Heart left ventricle (tissue), 16 donors: ENCODE measurements at places on chromosomes 16 and 17. TPM values are rescaled to one million over a fixed set of nuclear protein-coding genes. Genes with fewer than 3 reads are reported as not detected.

GRCh38 chr17:3973495-3974137, 9.4 kb upstream of the ATP2A3 start:
- no peak for DNase-seq

DNA sequence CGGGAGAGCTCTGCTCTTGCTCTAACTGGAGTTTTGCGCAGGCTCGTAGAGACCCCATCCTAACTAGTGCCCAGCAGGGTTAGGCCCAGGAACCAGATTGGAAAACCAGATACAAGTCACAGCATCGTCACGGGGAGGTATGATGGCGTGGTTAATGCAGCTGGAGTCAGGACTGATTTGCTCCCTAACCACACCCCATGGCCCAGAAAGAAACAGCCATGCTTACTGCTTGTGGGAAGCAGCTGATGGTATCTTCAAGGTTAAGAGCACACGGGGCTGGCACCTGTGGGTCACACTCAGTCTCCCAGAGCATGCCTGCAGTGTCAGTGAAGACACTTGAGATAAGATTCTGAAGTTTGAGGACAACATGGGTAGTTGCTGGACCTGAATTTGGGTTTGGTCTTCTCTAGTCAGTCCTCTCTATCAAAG, 60.2 kb downstream of the WIPI1 start:
- no peak for DNase-seq

DNA sequence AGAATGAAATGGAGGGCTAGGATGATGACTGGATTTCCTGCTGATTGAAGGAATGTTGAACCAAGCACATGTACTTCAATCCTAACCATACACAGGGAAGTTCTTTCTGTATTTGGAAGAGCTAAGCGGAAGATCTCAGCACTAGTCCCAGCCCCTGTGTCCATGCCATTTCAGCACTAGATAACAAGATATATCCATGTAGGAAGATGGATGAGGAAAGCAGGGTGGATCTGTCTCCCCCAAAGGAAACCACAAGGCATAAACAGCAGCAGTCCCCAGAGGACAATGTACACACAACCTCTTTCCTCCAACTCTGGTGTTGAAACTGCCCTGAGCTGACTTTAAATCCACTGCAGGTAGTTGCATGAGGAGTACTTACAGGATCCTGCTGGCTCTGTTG, 75.1 kb downstream of the GRIN2A start:
- DNase-seq, result no peak

GRCh38 chr17:72571813-72572396, 451.1 kb downstream of the SOX9 start:
- DNase-seq, result no peak

- DNase-seq, result no peak
These were observed 27.9 kb downstream of the GABARAPL2 start for GRCh38 chr16:75593825-75594820.

- DNase-seq, result no peak
These were observed 96.0 kb downstream of the NXN start for GRCh38 chr17:883586-883962.

DNA sequence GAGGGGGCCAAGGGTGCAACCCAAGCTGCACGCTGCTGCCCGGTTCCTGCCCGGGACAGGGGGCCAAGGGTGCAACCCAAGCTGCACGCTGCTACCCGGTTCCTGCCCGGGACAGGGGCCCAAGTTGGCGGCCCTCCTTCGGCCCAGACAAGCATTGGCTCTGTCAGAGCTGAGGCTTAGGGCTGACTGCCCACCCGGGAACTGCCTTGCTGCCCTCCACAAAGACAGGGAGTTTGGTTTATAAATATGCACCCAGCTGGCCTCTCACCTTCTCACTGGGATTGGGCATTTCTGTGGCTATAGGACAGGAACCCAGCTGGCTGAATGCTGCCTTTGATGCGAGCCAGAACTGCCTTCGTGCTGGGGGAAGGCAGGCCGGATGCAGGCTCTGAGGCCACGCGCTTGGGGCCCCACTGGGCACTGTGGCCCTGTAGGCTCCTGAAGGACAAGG, 105.7 kb downstream of the IRX5 start:
- DNase-seq, result no peak

DNA sequence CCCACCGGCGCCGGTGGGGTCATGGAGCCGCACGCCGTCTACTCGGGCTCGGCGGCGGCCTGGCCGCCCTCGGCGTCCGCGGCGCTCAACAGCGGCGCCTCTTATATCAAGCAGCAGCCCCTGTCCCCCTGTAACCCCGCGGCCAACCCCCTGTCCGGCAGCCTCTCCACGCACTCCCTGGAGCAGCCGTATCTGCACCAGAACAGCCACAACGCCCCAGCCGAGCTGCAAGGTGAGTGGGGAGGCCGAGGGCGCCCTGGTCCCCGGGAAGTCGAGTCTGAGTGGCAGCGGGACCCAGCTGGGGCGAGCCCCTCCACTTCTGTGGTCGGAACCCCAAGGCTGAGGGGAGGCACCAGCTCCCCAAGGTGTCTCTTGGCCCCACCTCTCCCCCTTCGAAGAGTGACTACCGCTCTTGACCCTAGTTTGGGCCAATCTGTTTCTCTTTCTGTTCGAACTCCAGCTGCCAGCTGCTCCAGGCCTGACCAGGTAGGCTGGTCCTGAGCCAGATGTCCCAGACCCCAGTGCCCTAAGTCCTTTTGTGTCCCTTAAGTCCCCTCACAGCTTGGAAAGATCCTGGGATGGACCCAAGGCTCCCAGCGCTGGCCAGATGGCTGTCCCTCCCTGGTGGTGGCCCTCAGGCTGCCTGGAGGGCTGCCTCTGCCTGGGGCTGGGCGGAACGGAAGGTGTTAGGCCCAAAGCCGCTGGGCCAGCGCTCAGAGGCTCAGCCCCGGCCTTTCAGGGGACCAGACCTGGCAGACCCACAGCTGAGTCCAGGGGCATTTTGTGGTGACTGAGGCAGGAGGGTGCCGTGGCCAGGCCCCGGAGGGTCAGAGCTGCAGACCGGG, 1.2 kb downstream of the FOXF1 start:
- DNase-seq, result no peak

The MYH8 gene
- total RNA-seq, result 0.12 TPM

The IL32 gene
- 48.9 TPM for total RNA-seq

The NACA2 gene
- not detected for total RNA-seq

The ABCA8 gene
- total RNA-seq, result 44.7 TPM
